ENCODE measurements at places on chromosomes 5 and 9.

- no peak for DNase-seq
Observed at GRCh38 chr5:171931163-171931562, 75.3 kb downstream of the FBXW11 start.

GRCh38 chr9:33731625-33732024 lies 63.7 kb upstream of the PRSS3 start:
- DNase-seq, result no peak

DNA sequence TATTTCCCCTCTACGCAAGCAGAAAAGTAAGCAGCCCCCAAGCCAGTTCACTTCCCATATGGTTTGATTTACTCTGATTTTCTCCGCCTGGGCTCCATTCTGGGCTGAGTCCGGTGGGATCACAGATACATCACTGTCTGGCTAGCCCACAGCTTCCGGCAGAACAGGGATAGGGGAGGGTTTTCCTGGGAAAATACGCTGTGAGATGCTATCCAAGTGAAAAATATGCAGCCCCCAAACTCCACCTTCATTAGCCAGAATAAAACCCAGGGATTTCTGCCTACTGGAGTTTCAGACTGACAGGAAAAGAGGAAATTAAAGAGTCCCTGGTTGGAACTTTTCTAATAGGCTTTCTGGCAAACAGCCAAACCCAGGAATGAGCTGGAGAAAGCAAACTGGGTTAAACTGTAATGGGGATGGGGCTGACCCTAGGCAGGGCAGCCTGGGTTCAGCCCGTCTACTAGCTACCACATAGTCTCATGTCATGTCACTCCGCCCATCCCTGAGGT lies 16.9 kb upstream of the NIPAL4 start:
- DNase-seq, result no peak

DNA sequence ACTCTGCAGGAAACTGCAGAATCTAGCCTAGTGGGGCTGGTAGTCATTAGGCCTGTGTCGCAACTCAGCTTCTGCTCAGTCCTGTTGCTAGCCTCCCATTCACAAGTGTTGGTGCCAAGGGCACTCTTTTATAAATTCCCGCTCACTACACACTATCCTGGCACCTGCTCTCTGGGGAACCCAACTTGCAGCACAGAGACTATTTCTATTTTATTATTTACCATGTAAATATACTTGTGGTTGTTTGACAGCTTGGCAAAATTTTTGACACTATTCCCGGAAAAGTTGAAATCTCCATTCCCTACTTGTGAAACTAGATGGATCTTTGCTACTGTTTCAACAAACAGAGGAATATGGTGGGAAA lies 20.4 kb upstream of the SMC2 start:
- DNase-seq, result no peak

- no peak for DNase-seq
Observed at GRCh38 chr9:129609486-129610212, 11.3 kb downstream of the C9orf50 start.

DNA sequence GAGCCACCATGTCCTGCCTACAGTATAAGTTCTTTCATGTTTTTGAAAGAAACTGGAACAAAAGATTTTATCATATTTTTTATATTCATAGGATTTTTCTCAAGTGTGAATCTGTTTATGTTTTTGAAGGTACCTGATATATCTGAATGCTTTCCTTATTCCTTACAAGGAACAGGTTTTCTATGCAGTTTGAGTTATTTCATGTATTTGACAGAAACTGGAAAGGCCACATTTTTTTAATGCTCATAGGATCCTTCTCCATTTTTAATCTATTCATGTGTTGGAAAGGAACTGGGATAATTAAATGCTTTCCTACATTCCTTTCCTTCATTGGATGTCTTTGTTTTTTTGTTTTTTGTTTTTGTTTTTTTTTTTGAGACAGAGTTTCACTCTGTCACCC lies 15.7 kb upstream of the FBXW2 start:
- no peak for DNase-seq

DNA sequence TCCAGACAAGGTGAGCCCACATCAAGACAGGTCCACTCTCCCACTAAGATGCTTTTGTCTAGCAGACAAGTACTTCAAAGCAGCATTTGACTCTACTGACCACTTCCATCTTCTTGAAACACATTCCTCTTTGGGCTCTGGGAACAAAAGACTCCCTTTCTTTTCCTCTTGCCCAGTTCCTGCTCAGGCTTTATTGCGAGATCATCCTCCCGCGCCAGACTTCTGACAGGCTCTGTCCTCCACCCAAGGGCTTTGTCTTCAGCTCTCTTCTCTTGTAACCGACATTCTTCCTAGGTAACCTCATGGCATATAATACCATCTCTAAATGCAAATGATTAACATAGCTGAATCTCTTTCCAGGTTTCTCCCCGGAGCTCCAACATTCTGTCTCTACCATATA lies 85.8 kb downstream of the NUDT12 start:
- no peak for DNase-seq

- DNase-seq, result peak; percentile 90
Observed at GRCh38 chr5:143403593-143404415, at the start of gene NR3C1. Gene NR3C1 (minus strand): TSS chr5:143403686. CDS start chr5:143400839, 2,847 bp downstream.

DNA sequence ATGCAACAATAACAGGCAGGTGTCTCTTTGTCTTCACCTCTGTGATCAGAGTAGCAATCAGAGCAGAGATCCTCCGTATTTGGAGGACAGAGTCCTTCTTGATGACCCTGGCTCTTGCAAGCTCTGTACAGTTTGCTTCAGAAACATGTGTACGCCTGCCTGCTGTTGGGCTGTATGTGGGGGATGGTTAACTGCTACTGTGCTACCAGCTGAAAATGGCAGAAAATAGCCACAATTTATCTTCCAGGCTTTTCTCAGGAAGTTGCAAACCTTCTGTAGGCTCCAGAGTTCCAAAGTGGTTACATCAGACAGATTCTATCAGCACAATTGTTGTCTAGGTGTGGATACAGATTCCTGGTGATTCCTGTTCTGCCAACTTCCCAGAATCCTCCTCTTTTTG lies 35.5 kb downstream of the DDX46 start:
- DNase-seq, result no peak

DNA sequence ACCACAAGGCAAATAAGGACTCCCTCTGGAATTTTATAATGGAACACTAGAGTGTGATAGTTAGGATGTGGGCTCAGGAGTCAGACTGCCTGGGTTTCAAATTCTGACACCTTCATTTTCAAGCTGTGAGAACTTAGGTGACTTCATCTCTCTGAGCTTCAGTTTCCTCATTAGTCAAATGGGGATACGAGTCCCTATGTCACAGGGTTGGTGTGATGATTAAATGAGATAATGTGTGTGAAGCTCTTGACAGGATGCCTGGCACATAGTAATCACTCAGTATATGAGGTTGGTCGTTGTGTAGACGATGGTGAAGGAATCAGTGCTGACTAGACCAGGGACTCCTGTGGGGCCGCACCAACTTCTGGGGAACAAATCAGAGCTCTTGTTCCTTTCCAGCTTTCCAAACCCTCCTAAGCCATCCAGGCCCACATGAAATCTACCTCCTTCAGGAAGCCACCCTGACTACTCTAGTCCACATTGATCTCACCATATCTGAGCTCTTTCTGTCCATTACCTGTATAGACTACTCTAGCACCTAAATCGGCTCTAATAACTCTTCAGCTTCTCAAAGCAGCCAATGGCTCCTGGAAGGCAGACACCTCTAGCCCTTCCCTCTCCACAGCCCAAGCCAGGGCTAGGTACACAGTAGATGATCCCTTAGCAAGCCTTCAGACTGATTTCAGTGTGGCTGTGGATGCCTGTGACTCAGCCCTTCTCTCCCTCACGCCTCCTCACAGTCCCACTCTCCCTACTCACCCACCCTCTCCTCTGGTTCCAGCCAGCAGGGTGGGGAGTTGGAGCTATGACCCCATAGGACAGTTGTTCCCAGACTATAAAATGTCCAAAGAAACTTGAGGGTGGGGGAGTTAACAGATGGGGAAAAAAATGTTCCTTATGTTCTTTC lies 2.5 kb upstream of the TCF7 start:
- DNase-seq, result no peak

DNA sequence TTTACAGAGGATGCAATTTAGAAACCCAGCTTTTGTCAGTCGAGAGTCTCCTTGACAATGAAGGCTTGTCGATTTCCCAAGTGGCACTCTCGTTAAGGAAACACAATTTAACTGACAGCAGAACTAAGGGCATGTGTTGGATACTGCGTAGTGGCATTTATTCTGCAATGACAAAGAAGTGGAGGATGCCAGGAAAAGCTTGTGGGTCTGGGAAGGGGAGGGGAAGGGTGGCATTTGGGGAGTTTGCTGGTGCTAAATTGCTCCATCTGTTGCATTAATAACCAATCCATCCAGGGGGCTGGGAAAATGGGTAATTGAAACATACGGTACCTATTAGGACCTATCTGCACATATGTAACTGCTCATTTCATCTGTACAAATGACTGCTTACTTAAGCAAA lies 190.6 kb downstream of the NSG2 start:
- no peak for DNase-seq

DNA sequence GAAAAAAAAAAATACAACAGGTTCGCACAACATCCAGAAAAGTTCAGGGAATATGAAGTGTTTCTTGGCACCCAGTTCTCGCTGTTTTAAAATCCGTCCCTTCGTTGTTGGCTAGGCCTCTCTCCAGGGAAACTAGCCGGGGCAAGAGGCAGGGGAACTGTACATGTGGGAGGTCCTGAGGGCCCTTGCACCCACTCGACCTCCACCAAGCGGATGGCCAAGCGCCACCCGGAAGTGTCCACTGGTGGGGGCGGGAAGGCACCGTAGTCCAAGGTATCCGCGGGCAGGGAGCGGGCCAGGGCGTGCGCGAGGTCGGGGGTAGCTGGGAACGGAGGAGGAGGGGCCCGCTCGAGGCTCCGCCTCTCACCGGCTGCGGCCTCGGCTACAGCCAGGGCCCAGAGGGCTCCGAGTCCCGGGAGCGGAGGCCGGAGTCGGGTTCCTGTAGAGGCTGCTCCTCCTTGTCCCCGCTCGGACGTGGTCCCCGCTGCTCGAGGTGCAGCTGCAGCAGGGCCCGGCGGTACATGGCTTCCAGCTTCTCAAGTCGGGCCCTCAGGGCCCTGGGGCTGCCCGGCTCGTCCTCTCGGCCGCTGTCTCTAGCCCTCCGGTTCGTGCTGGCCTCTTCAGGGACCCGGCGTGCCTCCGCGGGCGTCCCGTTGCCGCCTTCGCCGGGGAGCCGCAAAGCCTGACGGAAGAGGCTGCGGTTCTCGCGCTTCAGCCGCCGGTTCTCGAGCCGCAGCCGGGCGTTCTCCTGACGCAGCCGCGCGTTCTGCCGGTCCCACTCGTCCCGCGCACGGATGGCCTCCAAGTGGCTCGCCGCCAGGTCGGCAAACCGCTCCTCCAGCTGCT lies 720 bp downstream of the TUSC1 start:
- no peak for DNase-seq

- DNase-seq, result no peak
Observed at GRCh38 chr9:14111696-14112095, 202.2 kb downstream of the NFIB start.

DNA sequence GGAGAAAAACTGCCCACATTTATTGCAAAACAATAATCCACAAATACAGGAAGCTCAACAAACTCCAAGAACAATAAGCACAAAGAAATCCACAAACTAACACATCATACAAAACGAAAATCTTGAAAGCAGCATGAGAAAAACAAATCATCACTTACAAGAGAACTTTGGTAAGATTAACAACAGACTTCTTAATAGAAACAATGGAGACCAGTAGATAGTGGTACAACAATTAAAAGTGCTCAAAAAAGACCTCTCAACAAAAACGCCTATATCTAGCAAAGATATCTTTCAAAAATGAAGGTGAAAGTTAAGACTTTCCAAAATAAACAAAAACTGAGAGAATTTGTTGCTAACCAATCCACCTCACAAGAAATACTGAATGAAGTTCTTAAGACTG lies 38.4 kb downstream of the CDKL3 start:
- no peak for DNase-seq

- no peak for DNase-seq
Observed at GRCh38 chr9:133359399-133360175, 3.2 kb downstream of the SURF2 start.

DNA sequence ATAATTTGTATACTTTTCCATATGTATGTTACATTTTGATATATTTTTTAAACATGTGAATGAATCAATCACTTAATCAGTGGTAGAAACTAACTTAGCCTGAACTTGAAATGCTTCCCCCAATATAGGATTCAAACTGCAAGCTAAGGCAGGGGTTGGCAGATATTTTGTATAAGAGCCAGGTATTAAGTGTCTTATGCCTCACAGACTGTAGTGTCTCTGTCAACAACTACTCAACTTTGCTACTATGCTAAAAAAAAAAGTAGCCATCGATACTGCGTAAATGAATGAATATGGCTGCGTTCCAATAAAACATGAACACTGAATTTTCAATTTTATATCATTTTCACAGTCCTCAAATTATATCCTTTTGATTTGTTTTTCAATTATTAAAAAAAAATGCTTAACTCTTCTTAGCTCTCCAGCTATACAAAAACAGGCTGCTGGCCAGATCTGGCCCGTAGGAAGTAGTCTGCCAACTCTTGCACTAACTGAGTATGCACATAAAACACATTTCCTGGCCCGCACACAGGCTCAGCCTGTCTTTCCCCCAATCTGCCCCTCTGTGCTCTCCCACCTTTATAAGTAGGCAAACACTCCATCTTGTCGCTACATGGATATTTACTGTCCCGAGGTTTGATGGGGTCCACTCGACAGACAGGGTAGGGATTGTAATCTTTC lies 91.8 kb downstream of the SAXO1 start:
- no peak for DNase-seq

GRCh38 chr5:6904860-6905259 lies 191.6 kb downstream of the TENT4A start:
- no peak for DNase-seq

- no peak for DNase-seq
Observed at GRCh38 chr5:103041071-103041676, 78.8 kb downstream of the GIN1 start.

DNA sequence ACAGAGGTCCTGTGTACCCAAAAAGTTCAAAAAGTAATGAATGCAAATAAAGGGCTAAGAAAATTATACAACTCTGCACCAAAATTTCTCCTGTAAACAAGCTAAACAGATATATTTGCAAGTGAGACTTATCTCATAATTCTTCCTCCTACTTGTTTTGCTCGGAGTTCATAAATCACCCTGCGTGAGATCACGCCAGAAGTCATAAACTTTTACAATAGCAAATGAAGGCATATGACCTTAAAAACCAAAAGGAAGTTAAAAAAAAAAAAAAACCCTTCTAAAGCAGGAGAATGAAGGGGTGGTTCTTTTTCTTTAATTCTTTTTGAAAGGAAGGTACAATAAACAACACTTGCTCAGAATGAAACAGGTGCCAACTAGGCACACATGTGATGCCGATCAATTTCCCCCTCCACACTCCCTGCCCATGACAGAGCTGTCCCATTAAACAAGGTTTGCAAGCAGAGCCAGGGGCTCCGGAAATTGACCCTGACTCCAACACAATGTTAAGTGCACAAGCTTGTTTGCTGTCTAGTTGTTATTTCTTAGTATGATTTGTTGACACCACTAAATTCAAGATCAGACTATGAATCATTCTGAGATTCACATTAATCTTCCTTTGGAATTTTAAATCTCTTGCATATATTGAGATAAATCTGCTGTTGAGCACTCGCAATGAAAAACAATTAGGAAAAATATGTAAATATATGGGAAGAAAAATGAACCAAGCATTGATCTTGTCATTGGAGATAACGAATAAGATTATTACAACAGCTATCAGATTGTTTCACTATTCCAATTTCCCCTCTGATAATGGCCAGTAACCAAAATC lies 46.3 kb downstream of the DROSHA start:
- no peak for DNase-seq

Data from NK-92 treated with Interleukin-12 subunit alpha and Interleukin-12 subunit beta, amount 100 ng/mL, for 24 hours (cell line).